ENCODE measurements at places on chromosomes 1 and 21. TPM values are rescaled to one million over a fixed set of nuclear protein-coding genes. Genes with fewer than 3 reads are reported as not detected.

The SON gene
- 123 TPM for total RNA-seq

The ALX3 gene
- total RNA-seq: not detected

The LRRC71 gene
- total RNA-seq: not detected

The IFI44L gene
- total RNA-seq: 3.3 TPM

The CDCA8 gene
- total RNA-seq: 0.46 TPM

The SPATA46 gene
- total RNA-seq: not detected

The INKA2 gene
- 28.4 TPM for total RNA-seq
